ENCODE measurements at places on chromosomes 7 and 10.

DNA sequence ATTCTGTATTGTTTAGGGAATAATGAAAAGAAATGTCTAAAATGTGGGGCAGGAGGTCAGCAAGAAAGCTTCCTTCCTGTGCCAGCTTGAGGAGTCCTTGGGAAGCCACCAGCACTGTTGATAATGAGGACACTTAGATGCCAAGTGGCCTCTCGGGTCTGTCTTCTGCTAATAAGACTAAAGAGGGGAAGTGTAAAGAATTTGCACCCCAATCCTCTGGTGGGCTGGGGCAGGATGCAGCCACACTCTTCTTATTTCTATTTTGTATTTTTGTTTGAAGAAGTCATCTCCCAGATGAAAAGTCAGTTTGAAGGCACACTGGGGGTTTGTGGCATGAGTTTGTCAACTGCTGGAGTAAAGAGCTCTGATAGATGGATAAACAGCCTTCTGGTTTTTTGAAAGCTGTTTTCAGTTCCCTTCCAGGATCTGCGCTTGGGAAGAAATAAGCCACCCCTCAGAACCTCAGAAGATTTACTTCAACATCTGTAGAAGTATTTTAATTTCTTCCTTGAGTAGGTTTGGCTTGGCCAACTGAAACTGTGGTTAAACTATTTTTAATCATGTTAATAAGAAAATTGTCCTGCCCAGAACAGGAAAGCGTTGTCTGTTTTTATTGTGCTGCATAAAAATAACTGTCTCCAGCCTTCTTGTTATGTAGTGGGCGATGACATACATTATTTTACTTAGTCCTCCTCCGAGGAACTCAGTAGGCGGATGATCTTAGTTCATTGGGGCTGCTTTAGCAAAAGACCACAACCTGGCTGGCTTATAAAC lies 128.8 kb upstream of the GPR26 start:
- DNase-seq: no peak

- DNase-seq: no peak
Measured at GRCh38 chr10:58773341-58773740, 260.7 kb downstream of the BICC1 start.

- DNase-seq: no peak
Measured at GRCh38 chr7:68679459-68680234, 918.6 kb upstream of the AUTS2 start.

DNA sequence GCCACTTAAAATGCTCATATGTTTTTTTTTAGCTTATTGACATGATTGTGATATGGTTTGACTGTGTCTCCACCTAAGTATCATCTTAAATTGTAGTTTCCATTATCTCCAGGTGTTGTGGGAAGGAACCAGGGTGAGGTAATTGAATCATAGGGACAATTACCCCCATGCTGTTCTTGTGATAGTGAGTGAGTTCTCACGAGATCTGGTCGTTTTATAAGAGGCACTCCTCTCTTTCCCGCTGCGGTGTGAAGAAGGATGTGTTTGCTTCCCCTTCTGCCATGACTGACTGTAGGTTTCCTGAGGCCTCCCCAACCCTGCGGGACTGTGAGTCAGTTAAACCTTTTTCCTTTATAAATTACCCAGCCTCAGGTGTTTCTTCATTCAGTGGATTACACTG lies 80.5 kb upstream of the ETV1 start:
- no peak for DNase-seq

DNA sequence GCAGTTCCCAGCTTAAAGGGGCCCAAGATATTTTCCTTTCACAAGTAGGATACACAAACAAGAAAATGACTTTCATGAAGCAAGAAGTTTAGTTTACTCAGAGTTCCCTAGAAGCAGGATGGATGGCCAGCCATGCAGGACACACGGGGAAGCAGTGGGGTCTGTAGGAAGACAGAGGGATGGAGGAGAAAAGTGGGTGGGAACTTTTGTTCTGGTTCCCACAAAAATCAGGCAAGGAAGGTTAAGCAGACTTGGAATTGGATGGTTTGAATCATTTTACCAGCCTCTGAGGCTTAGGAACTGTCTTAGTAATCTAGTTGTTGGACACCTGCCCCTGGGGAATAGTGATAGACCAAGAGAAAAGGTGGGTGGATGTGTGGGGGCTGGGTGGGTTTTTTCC lies 263.3 kb upstream of the VSTM2A start:
- no peak for DNase-seq

DNA sequence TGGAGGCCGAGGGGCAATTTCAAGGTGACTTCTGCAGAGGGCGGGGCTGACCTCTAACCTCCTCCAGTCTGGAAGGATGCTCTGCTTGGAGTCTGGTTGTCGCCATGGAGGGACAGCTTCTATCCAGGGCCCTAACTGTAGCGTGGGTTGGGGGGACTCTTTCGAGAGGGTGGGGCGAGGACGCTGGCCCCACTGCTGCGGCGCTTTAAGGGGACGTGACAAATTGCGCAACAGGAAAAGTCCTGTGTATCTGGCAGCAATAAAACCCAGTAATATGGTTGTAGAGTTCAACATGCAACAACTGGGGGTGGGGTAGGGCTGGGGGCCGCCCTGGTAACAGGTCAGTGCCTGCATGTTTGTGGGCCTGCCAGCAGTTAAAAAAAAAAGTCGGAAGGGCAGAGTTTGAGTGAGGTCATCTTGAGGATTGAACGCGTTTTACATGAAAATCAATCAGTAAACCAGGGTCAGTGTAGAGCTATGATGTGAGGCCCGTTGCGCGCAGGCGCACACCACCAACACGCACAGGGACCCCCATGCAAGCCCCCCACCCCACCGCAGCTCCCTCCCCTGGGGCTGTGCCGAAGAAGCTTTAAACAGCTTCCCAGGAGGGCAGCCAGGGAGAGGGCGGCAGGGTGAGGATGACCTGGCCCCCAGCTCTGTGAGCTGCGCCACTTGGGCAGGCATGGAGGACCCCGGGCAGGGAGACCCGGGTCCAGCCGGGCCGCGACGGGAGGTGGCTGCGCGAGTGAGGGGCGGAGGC lies 4.3 kb downstream of the SHH start:
- DNase-seq: no peak

DNA sequence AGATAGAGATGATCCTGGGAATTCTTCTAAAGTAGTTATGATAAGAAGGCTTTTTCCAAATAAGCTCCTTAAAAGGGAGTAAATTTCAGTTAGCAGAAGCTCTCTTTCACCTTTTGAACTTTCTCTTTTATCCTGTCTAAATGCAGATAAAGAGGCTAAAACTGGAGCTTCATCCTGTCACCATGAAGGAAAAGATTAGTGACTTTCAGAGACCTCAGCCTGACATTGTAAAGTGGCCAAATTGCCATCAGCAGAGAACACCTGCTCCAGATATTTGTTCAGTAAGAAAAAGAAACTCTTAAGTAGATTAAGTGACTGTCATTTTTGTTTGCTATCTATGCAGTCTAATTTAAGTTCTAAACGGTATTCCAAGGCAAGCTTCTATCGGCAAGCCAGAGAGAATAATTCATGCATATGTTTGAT lies 18.3 kb downstream of the VWDE start:
- no peak for DNase-seq

GRCh38 chr10:90977855-90978486 lies 57.1 kb upstream of the ANKRD1 start:
- no peak for DNase-seq

DNA sequence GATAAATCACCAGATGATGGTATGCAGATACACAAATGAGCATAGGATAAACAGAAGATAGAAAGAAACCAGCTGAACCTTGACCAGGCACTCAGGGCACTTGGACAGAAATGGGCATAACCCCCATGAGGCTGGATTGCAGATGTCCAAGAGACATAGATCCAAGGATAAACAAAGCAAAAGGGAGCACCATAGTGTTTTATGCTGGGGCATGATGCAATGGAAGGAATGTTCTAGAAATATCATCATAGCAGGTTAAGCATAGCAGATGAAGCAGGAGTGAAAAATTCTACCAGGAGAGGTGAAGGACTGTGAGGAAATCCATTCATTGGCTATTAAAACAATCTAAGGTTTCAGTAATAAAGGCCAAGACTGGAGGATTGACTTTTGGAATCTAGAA lies 70.5 kb upstream of the TES start:
- DNase-seq: no peak

DNA sequence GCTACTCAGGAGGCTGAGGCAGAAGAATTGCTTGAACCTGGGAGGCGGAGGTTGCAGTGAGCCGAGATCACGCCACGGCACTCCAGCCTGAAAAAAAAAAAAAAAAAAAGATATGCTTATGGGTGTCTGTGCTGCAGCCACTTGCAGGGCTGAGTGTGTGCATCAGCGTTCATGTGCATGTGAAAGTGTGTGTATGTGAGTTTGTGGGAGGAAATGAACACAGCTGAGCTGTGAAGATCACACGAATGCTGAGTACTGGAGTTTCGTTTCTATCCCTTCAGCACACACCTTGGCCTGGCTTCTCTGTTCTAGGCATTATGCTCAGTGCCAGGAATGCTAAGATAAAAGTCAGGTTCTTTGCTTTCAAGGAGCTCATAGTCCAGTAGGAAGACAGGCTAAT lies 12.0 kb upstream of the SVOPL start:
- no peak for DNase-seq

DNA sequence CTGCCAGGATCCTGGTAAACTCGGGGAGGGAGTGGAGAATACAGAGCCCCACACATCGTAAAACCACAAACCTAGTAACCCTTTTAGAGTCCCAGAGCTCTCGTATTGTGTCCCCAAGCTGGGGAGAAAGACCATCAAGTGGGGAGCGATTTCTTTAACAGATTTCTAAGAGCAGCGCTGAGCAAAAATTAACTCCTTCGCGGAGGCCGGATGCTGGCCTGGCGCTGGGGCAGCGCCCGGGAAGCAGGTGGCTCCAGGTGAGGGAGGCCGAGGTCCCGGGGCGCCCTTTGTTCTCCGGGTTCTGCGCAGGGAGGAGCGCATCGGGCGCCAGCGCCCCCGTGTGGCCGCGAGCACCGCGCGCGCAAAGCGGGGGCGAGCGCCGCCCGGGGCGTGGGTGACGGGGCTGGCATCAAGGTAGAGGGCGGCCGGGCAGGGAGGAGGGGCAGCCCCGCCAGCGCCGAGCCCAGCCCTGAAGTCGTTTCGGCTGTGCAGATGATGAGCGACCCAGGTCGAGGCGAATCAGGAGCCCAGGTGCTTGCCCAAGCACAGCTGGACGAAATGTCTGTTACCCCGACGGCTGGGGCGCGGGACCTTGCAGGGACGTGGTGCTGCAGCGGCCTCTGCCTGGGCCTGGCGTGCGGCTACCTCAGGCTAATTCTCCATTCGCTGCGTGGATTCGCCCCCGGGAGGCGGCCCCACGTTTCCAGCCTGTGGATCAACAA lies 10.4 kb upstream of the FGFR2 start:
- no peak for DNase-seq

GRCh38 chr10:109838592-109839244 lies 84.6 kb downstream of the XPNPEP1 start:
- no peak for DNase-seq

GRCh38 chr7:92332782-92333181 lies 87.0 kb downstream of the ANKIB1 start:
- no peak for DNase-seq

DNA sequence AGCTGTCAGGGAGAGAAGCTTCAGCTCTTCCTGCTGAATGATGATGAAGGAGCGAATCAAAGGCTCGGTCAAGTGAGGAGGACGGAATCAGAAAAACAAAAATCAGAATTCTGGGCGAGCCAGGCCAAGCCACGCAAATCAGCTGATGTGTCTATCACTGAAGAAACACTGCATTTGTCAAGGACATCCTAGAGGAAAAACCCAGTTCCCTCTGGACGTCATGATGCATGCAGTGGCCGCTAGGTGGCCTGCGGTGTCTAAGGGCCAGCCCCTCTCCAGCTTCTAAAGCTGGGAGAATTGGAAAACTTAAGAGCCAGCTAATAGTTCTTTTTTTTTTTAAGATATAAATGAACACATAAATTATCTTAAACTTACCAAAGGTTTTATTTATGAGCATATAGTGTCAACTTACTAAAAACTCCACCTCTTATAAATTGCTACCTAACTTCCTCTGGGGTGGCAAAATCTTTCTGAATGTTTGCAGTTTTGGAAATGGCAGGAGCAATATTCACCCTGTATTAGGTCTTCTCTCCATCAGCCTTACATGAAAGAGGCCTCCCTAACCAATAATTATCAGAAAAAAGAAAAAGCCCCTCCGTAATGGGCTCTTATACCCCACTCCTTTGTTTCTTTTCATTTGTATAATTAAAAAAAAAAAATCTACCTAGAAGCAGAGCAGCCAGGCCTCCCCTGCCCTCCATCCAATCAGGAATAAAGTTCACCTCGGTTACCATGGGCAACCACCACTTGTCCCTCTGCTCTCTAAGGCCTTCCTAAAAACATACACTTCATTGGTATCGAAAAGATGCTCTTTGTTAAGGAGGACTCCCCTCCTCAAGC lies 186.8 kb downstream of the USP6NL start:
- no peak for DNase-seq

DNA sequence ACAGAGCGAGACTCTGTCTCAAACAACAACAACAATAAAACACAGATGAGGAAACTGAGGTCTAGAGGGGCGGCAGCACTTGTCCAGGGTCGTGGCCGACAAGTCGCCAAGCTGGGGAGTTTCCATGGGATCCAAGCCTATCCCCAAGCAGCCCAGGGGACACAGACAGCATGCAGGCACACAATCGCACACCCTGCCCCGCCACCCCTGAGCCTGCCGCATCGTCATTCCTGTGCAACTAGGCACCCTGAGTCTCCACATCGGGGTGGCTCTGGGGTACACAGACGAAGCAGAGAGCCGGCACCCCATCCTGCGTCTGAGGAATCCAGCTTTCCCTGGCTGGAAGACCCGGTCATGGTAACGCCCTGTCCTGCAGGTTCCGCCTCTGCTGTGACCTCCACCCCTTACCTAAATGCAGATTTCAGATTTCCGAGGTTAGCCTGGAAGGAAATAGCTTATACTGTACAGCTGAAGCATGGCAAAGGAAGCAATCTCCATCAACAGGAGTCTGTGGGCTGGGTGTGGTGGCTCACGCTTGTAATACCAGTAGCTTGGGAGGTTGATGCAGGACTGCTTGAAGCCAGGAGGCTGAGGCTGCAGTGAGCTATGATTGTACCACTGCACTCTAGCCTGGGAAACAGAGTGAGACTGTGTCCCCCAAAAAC lies 136.1 kb upstream of the TNRC18 start:
- DNase-seq: no peak

DNA sequence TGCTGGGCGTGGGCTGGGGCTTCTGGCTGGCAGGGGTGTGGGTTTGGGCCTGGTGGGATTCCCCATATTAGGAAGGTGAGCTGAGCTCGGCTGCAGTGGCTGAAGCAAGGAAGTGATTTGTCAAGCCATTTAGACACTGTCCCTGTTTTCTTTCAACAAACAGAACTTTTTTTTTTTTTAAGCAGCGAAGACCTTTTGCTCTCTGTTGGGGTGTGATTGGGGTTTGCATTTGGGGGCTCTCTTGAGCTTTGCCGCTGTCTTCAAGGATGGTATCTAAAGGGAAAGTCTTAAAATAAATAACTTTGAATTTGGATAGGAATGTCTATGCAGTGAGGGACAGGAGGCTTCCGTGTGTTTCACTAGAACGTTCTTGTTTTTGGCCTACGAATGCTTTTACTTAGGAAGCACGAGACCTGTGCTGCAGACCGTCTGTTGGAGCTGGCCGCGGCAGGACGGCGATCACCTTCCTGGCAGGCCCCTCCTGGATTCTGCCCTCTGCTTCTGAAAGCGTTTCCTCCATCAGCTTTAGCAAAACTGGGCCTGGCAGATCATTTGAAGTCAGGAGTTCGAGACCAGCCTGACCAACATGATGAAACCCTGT lies 43.9 kb downstream of the FOXK1 start:
- DNase-seq: no peak

Measured in stimulated activated CD8-positive, alpha-beta memory T cell treated with anti-CD3 and anti-CD28 coated beads, Interleukin-2, amount 100 ng/mL, for 1 hour (primary cell).